Activated CD8-positive, alpha-beta memory T cell treated with anti-CD3 and anti-CD28 coated beads for 1 hour (primary cell): ENCODE measurements at places on chromosomes 6 and 20.
A peak's percentile ranks its signal among the peaks of the same experiment; 100 is the strongest.

- DNase-seq, result no peak
These were observed 29.1 kb downstream of the RPS12 start for GRCh38 chr6:132843316-132844035.

DNA sequence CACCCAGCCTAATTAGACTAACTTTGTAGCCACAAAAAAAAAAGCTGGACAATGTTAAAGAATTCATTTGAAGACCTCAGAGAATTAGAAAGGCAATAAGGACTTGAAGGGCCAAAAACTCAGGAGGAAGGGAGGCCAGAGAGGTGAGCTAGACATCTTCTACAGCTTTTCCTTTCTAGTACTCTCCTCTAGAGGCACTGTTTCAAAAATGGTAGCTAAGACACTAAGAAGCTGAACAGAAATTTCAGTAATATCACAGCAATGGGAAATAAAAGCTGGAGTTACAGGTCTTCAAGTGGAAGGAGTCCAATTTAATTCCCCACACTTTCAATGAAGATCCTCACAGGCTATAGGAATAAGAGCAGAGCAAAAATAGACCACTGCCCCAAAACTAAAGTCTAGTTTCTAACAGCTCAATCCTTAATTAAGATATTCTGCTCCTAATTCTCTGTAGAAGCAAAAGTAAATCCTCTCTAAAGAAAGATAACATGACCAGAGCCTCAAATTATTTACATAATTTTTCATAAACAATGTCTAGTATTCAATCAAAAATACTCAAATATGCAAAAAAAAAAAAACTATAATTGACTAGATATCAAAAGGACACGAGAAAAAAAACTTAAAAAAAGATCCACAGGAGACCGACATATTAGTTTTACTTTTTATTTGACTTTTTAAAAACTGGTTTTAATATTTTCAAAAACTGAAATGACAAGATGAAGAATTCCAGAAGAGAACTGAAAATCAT lies 63.7 kb downstream of the RNGTT start:
- DNase-seq, result no peak

DNA sequence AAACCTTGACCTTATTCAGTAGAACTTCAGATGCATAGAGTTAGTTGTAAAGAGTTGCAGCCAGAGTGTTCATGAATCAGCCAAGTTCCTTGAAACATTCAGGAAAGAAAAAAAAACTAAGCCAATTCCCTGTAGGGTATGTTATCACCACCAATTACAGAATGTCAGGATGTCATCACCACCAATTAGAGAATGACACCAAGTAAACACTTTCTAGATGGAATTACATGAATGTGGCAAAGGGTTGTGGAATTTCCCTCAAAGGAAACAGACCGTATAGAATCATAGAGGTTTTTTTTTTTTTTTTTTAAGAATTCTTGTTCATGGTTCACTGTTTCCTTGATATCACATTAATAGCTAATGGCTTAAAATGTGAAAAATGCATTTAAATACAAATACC lies 472.1 kb upstream of the RNF217 start:
- DNase-seq, result no peak

DNA sequence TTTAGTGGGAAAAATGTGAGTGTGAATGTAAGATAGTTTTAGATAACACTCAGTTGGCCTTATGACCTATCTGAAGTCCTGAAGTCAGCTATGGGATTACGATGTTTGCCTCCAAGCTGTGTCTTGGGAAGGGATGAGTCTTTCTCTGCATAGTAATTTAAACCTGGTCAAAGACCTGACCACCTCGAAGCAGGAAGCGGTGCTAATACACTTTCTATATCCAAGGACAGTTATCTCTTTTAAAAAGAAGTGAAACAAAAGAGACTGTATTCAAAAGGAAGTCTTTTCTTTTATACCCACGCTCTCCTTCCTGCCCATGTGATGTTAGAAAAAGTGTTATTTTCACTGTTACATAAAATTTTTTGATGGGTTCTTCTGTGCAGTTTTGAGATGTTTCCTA lies 94.9 kb downstream of the JARID2 start:
- DNase-seq, result no peak

DNA sequence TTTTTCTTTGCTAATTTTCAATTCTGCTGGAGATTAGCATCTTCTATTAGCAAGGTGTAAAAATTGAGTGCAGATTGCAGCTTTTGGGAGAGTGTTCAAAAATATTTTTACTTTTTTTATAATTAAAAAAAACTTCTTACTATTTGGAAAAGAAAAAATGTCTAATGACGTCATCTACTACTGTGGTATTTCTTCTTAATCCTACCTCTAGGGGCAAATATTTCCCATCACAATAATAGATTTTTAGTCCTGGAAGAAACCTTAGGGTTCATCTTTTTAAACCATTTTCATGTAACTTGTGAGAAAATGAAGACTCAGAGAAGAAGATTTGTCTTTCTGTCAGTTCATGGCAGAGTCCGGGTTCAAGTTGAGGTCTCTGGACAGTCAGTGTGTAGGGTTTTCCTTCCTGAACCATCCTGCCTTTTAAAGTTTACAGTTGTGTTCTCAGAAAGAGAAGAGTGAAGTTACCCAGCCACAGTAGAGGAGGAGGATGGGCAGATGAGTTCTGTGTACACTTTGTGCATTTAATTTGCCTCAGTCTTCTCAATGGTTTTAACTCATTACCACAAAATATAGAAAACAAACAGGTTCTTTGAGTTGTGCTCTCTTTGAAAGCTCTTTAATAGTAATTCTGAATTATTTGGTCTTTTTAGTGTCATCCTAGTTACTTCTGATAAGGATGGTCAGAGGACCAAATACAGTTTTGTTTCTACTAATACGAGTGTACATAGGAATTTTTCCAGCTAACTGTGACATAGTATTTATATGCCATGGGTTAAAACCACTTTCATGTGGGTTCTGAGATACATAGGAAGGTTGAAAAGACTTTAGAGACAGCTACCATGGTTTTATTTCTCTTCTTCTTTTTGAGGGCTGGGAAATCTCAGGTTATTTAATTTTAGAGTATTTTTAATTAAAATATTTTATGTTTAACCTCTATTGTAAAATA lies 184.7 kb downstream of the CDKAL1 start:
- no peak for DNase-seq

DNA sequence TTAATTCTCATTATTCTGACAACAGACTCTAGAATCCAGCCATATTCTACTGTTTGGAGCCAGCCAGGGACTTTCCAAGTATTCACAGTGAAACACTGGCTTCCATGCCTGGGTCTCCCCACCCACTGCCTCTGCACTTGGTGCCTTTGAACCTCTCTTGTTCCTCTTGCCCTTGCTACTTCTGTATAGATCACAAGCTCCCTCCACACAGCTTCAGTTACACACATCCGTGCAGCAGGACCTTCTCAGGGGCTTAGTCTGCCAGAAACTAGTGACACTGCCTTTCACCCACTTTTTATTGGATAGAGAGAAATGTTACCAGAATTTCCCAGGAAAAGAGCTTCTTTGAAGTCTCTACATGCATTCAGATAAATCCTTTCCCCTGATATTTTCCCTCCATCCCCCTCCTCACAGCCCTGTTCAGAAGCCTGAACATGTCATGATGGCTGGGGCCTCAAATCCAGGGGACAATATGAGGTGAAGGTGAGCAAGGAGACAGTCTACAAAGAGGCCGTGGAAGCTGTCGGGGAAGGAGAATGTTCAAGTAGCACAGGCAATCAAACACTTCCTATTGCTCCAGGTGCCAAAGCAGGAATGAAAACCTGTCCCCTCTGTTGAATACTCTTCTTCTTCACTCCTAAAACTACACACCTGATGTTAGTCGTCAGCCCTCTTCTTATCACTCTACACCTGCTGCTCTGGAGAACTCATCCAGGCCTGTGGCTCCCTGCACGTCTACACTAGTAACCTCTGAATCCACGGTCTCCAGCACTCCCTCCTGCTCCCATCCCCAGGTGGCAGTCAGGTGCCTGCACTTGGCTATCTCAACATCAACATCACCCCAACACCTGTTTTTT lies 20.2 kb upstream of the HLA-DOA start:
- DNase-seq, result no peak

GRCh38 chr6:136160250-136160649 lies 89.9 kb downstream of the MTFR2 start:
- no peak for DNase-seq

GRCh38 chr20:5919626-5920544 lies 30.4 kb downstream of the TRMT6 start:
- DNase-seq, result no peak

- DNase-seq, result no peak
These were observed 209.6 kb downstream of the TFAP2B start for GRCh38 chr6:51028276-51028675.

DNA sequence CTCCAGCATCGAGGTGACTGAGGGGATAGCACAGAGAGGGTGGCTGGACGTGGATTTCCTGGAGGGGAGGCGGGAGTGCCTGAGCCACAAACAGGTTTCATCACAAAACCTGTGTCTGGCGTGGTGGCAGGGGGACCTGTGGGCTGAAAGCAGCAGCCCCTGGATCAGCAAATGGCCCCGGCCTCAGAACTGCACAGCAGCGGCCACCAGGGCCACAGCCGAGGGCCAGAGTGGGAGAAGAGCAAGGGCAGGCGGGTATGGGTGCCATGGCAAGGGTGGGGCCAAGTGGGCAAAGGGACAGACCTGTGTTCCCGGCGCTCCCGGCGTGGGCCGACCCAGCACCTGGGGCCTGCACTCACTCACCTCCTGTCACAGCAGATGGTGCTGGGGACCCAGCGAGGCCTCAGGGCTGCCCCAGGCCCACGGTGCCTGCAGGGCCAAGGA lies 19.0 kb downstream of the NTSR1 start:
- DNase-seq, result no peak

- DNase-seq, result no peak
These were observed 169.2 kb downstream of the SAMD5 start for GRCh38 chr6:147677647-147678046.

DNA sequence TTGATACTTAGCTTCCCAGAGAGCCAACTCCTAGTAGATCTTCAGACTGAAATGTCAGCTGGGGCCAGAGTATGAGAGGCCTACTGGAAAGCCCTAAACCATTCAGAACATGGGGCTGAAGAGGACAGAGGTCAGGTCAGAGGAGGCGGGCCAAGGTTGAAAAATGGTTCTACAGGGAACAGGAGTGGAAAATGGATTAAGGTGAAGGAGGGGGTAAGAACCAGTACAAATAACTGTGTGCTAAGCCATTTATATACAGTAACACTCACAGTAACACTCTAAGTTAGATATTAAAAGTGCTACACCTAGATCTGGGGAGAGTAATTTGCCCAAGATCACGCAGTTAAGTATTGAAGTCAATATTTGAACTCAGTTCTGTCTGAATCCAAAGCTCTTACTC lies 313.2 kb upstream of the MAP3K7 start:
- no peak for DNase-seq

DNA sequence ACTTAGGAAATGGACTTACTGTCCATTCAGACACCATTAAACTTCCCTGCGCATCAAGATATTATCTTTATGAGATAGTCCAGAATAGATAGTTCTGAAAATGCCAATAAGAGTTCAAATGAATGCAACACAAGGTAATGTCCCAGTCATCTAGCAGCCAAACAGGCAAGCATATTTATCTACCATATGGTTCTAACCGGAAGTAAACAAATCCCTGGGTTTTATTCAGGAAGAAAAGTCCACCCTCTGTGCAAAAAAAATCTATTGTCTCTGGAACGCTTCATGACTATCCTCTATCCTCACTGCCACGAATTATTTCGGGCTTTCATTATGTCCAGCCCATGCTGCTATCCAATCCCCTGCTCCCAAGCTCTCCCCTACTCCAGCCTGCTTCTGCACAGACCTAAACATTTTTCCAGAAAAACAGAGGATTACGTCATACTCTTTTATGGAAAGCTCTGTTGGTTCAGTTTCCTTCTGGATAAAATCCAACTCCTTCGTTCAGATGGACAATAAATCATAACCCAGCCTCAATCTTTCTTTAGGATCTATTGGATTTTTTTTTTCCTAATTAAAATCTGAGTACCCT lies 11.4 kb downstream of the PPIL6 start:
- no peak for DNase-seq

DNA sequence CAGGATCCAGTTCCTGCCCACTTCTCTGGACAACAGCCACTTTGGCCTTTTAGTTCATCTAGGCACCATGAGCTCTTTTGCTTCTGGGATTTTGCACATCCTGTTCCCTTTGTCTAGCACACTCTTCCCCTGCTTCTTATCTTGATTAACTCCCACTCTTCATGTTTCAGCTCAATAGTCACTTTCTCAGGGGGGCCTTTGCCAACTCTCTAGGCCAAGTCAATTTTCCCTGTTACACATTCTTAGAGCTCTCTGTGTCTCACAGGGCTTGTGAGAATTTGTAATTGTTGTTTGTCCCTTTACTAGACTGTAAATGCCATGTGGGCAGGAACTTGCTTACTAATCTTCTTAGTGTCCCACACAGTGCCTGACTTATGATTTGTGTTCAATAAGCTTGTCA lies 58.1 kb upstream of the EPB41L1 start:
- no peak for DNase-seq

- no peak for DNase-seq
These were observed 358.5 kb upstream of the RUNX2 start for GRCh38 chr6:44969446-44970185.

DNA sequence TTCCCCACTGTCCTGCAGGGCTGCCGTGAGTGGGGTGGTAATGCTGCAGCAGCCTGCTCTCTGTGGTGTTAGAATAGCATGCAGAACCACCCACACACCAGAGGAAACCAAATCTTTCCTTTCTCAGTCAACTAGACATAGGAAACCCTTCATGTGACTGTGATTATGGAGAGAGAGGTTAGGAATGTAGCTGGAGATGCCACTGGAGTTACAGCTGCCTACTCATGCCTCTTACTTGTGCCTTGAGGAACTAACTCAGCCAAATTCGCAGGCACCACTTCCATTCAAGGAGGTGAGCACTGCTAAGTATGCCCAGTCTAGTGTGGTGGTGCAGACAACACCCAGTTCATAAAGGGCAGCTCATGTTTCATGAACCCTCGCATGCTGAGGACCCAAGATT lies 27.4 kb downstream of the MUC22 start:
- DNase-seq, result no peak

DNA sequence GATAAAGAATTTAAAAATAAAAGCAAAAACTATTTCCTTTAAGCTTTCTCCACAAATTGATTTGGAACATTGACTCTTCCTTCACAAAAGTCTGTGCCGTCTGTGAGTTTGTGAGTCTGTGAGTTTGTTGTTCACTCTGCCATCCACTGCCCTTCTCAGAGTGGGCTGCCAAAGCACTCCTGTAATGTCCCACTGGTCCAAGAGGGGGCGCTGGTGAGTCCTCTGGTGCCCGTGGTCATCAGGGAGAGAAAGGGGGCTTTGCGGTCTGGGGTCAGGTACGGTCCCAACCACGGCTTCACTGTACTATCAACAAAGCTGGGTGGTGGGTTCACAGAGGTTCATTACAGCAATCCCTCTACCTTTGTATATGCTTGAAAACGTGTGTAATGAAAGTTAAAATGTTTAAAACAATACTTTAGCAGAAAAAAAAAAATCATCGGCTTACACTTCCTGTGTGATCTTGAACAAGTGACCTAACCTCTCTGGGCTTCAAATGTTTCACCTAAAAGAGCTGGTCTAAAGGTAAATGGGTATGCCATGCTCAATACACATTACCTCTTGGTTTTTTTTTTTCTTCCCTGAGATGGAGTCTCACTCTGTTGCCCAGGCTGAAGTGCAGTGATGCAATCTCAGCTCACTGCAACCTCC lies 5.6 kb upstream of the ANKRD60 start:
- DNase-seq, result peak; percentile 33
